A549 treated with ZK216348 at 1 μM for 4 hours (cell line): ENCODE measurements at places on chromosomes 5 and 9. TPM values are rescaled to one million over a fixed set of nuclear protein-coding genes. Genes with fewer than 3 reads are reported as not detected.

The IFNB1 gene
- total RNA-seq: not detected in 5 replicates

The BSPRY gene
- total RNA-seq: 0.06 to 0.10 TPM in 2 of 5 replicates, not detected in the others

The DBH gene
- not detected in 5 replicates for total RNA-seq

The NIM1K gene
- 0.16 to 0.39 TPM (median 0.23 TPM) in 4 of 5 replicates, not detected in the other for total RNA-seq

The HARS1 gene
- 76.7 to 87.7 TPM (median 80.0 TPM) in 5 replicates for total RNA-seq
